Head of caudate nucleus (tissue), 42 donors: ENCODE measurements at places on chromosomes 6 and 20.

- no peak for DNase-seq
Measured at GRCh38 chr6:69901361-69901760, 35.0 kb downstream of the COL19A1 start.

GRCh38 chr6:109076377-109076776, 18.3 kb downstream of the SESN1 start:
- DNase-seq: no peak

DNA sequence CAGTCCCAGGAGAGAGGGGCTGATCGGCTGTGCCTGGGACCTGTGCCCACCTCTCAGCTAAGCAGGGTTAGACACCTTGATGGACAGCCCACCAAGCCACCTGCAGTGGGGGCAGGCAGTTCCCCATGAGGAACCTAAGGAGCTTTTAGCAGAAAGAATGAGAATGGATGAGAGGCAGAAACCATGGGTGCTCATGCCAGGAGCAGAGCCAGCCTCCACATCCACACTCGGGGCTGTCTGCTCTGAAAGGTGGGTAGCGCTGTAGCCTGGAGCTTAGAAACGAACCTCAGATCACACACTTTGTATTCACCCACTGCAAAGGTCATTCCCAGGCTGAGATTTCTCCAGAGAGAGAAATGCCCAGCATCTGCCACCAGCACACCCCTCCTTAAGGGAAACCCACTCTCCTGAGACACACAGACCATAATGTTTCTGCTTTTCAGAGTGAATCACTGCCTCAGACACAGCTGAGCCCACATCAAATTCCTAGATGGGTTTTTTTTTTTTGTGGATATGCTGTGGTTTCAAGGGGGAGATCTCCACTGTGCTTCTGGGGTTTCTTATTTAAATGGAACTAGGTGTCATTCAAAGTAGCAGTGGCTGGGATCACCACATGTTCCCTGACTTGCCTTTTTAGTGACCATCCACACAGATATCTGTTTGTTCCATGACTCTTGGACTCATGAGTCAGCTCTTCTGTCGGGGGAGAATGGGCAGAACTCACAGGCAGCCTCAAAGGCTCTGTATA, 218.9 kb downstream of the EYA2 start:
- no peak for DNase-seq

GRCh38 chr6:101226677-101227135, 166.8 kb upstream of the GRIK2 start:
- peak; percentile 35 for DNase-seq

- peak; percentile 38 for DNase-seq
Measured at GRCh38 chr6:94401311-94401710, 982.0 kb upstream of the EPHA7 start.

- no peak for DNase-seq
Measured at GRCh38 chr6:166739976-166740318, 112.9 kb upstream of the RPS6KA2 start.

GRCh38 chr6:107323133-107323785, 136.1 kb downstream of the PDSS2 start:
- DNase-seq: no peak

DNA sequence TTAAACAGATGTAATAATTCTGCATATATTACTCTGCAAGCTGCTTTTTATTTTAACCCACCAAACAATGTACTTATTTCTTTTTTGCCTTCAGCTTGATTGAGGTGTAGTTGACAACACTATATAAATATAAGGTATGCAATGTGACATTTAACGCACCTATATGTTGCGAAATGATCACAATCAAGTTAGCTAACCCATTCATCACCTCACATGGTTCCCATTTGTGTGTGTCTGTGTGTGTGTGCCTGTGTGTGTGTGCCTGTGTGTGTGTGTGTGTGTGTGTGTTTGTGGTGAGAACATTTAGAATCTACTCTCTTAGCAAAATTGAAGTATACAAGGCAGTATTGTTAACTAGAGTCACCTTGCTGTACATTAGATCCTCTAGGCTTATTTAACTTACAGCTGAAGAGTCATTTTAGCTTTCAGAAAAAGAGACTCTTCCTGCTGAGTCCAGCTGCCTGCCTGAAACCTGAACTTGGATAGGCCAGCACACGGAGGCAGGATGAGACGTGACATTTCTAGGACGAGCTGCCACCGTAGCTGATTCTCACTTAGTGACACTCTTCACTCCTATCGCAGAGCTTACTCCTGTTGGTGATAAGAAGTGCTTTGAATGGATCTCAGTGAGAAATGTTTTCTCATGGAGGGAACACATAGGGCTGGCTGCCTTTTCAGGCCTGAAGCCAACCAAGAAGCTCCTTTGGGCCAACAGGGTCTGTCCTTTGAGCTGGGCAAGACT, 126.5 kb upstream of the RIPOR2 start:
- no peak for DNase-seq

- no peak for DNase-seq
Measured at GRCh38 chr6:33252759-33253158, 18.9 kb downstream of the VPS52 start.

DNA sequence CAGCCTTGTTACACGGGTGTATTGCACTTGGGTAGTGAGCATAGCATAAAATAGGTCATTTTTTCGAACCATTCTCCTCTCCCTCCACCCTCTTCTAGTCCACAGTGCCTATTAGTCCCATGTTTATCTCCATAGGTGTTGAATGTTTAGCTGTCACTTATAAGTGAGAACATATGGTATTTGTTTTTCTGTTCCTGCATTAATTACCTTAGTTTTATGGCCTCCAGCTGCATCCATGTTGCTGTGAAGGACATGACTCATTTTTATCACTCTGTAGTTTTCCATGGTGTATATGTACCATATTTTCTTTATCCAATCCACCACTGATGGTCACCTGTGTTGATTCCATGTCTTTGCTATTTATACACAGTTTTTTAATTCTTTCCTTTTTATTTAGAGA, 889.5 kb downstream of the EYS start:
- no peak for DNase-seq

- DNase-seq: no peak
Measured at GRCh38 chr6:48027704-48028435, 83.1 kb downstream of the PTCHD4 start.

GRCh38 chr20:23195636-23196035, 109.5 kb upstream of the CD93 start:
- no peak for DNase-seq

- no peak for DNase-seq
Measured at GRCh38 chr6:125236536-125237327, 65.0 kb downstream of the HDDC2 start.

DNA sequence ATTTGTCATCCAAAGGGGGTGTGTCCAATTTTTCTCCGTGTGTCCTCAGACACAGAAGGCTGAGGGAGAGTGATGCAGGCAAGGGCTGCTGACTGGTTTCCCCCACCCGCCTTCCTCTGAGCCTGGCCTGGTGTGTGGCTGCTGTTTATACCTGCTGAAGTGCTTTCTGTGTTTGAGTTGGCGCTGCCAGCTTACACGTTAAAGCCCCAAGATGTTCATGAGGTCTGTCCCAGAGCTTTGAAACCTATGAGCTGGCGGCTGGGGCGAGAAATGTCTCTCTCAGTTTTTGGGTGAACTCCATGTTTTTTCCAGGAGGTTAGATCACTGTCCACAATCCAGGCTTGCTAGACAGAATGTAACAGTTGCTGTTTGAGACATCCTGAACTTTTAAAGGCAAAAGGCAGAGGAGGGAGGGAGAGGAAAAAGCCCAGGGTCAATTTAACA, 69.0 kb upstream of the CCN2 start:
- DNase-seq: no peak

DNA sequence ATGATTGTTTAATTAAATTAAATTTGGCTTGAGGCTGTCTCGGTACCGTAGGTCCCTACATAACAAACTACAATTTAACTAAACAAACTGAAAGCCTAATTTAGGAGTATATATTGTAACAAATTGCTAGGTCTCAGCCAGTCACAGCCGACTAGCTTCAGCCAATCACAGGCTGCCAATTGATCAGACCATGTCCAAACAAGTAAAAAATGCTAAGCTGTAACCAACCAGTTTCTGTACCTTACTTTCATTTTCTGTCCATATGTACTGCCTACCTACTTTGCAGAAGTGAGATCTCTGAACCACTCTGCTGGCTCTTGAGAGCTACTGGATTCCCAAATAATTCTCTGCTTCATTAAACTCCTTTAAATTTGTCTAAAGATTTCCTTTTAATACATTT, 648.0 kb upstream of the GJE1 start:
- DNase-seq: no peak

- no peak for DNase-seq
Measured at GRCh38 chr6:28337121-28337520, 1.2 kb upstream of the ZSCAN31 start.

DNA sequence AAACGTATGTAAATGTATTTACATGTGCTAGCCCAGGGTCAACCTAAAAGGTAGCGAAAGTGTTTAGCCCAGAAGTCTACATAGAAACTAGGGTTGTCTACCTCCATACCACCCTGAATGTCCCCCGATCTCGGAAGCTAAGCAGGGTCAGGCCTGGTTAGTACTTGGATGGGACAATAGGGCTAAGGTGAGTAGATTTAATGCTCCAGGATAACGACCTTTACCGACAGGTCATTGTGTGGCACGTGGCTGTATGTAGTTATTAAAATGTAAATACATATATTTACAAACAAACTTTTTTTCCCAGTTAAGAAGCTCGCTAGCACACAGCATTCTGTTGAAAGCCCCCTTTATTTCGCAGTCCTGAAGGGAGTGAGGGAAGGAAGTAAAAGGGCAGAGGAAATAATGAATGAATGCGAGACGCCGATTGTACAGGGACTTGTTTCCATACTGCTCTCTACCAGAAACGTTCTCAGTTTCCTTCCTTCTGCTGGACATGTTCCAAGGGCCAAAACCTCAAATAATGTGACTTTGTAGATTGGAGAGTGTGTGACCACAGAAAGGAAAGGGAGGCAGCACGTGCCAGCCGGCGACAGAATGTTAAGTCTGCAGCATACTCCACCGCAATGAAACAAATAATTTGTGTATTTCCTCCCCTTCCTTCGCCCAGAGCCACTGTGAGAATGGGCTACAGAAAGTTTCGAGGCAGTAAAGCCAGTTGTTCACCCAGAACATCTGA, 612 bp downstream of the ADAT2 start:
- DNase-seq: no peak

DNA sequence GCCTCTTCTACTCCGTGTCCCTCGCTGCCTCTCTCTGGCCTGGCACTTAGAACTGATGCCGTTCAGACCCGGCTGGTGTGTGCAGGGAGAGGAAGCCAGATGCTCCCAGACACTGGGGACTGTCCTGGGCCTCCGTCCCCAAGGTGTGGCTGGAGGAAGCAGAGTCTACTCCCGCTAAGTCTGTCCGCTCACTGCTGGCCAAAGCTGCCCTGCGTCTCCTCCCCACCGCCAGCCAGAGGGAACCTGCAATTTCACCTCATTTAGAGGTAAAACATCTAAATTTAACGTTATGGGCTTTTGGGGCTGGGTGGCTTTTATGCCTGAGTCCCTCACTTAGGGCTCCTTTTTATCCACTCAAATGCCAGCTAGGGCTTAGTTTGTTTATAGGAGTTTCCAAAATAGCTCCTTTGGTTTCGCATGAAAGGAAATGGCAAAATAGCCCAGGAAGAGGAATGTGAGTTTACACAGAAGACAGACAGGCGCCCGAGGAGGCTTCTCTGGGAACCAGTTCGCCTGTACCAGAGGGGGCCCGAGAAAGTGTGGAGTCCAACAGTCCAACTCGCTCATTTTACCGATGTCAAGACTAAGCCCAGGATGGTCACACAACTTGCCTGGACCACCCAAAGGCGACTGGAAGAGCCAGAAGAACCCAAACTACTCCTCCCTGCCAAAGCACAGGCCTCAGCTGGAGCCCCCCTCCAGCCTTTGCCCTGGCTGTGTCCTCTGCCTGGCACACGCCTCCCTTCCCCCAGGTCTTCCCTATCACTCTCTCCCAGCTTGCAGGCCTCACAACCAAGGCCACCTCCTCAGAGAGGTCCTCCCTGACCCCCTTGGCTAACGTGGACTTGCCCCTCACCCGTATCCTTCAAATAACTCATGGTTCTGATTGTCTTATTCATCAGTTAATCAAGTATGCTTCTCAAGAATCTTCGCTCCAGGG, 54.5 kb downstream of the RIPOR3 start:
- no peak for DNase-seq

DNA sequence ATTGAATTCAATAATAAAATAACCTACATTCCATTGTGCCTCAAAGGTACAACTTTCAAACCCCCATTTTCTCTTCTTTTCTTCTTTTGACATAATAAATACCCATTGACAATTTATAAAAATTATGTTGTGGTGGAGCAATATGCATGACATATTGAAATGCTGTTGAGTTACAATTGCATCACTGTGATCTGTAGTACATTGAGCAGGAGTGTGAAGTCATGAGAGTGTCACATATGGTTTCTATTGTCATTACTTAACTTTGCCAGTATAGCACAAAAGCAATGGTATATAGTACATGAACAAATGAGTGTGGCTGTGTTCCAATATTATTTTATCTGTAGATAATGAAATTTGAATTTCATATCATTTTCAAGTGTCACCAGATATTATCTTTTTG, 441.3 kb downstream of the GJA1 start:
- no peak for DNase-seq

GRCh38 chr6:62976566-62976965, 234.7 kb upstream of the FKBP1C start:
- no peak for DNase-seq

DNA sequence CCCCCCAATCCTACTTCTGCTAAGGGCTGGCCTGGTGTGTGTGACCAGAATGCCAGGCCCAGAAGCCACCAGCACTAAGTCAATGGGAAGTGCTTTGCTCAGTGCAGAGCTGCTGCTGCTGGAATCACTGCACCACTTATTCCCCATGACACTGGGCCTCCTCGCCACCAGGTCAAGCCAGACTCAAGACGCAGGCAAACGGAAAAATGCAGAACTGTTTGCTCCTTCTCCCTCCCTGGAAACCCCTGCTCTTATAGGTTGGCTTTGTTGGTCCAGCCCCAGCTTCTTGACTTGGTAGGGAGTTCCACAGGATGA, 121.9 kb downstream of the PHACTR3 start:
- no peak for DNase-seq

DNA sequence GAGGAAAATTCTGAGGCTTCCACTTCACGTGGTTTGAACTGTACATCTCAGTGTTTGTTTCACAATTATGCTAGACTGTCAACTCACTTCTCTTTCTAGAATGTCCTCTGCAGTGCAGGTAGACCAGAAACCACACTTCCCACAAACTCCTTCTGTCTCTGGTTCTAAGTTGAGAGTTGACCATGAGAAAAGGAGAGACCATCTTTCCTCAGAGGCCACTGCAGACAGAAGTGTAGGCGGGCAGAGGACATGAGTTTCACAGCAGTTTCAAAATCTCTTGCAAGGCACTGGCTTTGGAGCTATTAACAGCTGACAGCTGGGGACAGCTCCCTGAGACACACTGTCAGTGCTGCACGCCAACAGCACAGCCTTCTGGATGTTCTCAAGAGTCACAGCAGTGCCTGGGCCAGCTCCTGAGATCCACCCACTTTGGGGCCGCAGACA, 55.4 kb upstream of the MOXD1 start:
- peak; percentile 11 for DNase-seq

DNA sequence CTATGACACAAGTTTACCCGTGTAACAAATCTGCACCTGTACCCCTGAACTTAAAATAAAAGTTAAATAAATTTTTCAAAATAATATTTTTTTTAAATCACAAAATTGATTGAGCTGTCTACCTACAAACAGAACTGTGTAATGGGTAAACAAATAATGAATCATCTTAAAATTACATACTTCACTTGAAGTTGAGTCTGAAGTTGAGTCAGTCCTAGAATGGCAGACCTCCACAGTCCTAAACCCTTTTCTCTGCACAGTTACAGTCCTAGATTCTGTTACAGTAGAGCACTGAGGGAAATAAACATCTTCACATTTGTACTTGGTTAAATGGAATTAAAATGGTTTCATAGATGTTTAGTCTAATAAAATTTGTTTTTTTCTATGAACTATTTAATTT, 880.8 kb downstream of the PHF3 start:
- no peak for DNase-seq
